ENCODE measurements at places on chromosomes 3 and 15.

DNA sequence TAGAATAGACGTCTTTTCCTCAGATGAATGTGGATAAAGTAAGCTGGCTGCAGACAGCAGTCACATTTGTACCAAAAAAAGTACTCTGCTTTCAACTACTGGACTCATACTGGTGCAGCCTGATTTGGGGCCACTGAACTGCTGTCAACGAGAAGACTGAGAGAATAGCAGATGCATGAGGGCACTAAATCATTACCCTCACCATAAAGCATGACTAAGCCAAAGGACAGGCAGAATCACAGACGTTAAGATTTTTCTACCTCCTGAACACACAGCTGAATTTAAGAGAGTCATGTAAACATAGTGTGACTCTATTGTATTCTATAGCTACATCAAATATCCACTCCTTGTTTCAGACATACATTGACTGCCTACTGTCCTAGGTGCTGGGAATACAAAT lies 67.8 kb upstream of the CDAN1 start:
- no peak for DNase-seq

DNA sequence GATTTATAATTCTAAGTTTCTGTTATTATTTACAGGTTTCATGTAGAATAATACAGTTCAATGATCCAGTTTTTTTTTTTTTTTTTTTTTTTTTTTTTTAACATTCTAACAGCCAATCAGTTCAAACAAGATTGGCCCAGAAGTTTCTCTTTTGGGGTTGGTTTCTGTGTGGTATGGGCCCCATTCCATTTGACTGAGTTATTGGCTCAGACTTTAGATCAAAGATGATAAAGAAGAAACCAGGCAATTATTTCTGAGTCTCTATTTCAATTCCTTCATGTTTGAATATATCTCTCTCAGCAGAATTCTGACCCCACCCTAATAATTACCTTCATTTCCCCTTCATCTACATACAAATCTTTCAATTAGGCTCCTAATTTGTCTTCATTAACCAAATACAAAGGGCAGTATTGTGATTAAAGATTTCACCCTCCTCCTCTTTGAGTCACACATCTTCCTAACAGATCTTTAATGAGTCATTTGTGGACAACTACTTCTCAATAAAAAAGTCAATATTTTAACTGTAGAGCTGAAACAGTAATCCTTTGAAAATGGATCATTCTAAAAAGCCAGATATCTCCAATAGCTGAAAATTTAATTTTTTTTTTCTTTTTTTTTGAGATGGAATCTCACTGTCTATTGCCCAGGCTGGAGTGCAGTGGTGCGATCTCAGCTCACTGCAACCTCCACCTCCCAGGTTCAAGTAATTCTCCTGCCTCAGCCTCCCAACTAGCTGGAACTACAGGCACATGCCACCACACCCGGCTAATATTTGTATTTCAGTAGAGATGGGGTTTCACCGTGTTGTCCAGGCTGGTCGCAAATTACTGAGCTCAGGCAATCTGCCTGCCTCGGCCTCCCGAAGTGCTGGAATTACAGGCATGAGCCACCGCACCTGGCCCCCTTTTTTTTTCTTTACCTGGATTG lies 878.8 kb downstream of the NAALADL2 start:
- DNase-seq: no peak

DNA sequence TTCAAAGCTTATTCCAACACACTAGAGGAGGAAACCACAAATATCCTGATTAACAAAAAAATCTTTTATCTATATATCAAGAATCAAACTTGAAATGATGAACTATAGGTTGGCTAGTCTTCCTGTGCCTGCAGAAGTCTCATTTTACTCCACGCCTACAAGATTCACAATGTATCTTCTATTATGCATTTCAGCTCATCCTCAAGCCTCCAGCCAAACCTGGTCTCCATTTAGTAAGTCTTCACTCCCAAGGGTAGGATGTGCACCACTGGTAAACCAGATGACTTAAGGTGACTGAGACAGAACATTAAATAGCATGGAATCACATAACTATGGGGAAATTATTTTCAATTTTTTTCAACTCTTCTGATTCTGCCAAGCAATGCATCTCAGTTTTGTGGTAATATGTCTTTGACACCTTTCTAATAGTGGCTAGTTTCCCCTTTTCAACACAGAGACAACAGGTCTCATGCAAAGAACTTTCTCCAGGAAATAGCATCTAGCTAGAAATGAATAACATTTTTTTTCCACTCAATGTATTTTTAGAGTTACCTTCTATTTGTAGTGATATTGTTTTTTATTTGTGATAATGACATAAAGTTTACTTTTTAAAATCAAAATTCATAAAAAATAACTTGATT lies 166.9 kb downstream of the TNIK start:
- no peak for DNase-seq

DNA sequence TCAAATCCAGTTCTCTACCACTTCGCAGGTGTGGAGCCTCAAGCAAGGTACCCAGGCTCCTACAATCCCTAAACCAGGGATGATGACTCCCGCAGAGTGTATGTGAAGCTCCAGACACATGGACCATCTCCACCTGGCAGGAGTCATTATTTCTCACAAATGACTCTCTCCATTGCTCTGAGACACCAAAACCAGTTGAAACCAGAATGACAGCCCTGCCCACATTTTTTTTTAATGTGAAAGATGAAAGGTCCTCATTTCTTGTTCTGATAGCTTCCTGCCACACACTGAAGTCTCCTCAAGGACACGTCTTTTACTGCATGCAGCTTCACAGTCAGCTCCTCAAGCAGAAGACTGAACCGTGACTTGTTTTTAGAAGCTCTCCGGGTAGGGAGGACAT lies 61.4 kb upstream of the ZBTB38 start:
- no peak for DNase-seq

DNA sequence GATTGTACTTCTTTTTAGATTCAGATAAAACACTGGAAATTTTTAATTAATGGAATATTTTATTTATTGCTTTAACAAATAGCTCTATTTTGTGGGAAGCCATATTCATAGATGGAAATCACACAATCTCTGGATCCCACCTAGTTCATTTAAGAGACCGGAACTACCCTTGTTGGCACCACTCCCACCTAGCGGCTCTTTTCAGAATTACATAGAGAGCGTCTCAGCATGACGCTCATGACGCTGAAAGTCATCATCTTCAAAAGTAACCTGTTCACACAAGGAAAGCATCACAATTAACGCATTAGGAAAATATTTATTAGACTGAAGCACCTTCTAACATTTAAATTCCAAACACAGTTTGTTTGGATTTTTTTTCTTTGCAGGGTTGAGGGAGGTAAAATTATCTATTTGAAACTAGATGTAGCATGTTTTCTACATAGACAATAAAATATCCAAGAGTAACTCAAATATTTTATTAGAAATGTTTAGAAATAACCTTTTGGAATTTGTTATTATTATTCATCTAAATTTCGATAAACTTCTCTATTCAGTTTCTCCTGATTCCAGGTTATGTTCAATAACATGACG lies 214.9 kb upstream of the ARRDC4 start:
- peak; percentile 29 for DNase-seq

DNA sequence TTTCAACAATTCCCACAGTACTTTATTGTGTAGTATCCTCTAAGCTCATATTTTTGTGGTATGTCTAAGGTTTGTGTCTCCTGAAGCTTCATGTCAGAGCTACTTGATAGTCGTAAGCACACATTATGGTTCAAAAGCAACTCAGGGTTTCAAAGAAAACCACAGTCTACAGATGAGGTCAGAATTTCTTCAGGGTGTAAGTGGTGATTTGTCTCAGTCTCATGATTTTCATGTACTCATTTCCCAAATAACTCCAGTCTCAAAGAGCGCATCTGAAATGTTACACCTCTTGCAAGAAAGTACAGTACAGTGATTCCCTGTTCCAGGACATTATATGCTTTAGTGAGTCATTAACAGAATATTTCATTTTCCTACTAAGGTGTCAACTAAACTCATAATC lies 47.5 kb upstream of the SSR3 start:
- no peak for DNase-seq

- no peak for DNase-seq
Measured at GRCh38 chr15:51863131-51863530, 33.7 kb downstream of the TMOD3 start.
